ENCODE measurements at places on chromosomes 2 and 18.

GRCh38 chr18:24910221-24910620 is 441.7 kb downstream of the ZNF521 start:
- DNase-seq = no peak
- no peaks in the 10 kb centered on the region for H3K4me1 ChIP-seq
- no peaks in the 10 kb centered on the region for H3K36me3 ChIP-seq
- H3K27me3 ChIP-seq = no peaks in the 10 kb centered on the region
- no peak overlapping the region for H3K27ac ChIP-seq

DNA sequence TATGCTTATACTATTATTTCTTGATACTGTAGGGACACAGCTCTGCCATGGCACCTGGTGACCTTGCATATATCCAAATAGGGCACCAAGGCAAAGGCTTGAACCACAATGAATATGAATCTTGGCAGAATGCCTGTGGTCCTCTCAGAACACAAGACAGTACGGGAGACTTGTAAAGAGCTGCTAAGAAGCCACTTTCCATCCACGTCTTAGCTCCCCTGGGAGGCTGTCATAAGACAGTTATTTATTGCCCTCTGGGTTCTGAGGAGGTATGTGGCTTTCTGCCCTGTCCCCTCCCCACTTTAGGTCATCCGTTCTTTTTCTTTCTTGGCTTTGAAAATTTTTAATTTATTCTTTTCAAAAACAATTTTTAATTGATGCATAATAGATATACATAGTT is 29.8 kb upstream of the MRPL33 start:
- H3K36me3 ChIP-seq = no peaks in the 10 kb centered on the region
- no peak overlapping the region for H3K27ac ChIP-seq
- no peak overlapping the region for H3K4me3 ChIP-seq
- no peaks in the 10 kb centered on the region for H3K27me3 ChIP-seq
- no peak for DNase-seq
- H3K4me1 ChIP-seq = peaks cover 7% of the 10 kb centered on the region

GRCh38 chr2:38033646-38034045 is 42.3 kb downstream of the CYP1B1 start:
- peaks cover 7% of the 10 kb centered on the region for H3K4me1 ChIP-seq
- H3K4me3 ChIP-seq = no peak overlapping the region
- H3K27ac ChIP-seq = no peak overlapping the region
- H3K36me3 ChIP-seq = no peaks in the 10 kb centered on the region

DNA sequence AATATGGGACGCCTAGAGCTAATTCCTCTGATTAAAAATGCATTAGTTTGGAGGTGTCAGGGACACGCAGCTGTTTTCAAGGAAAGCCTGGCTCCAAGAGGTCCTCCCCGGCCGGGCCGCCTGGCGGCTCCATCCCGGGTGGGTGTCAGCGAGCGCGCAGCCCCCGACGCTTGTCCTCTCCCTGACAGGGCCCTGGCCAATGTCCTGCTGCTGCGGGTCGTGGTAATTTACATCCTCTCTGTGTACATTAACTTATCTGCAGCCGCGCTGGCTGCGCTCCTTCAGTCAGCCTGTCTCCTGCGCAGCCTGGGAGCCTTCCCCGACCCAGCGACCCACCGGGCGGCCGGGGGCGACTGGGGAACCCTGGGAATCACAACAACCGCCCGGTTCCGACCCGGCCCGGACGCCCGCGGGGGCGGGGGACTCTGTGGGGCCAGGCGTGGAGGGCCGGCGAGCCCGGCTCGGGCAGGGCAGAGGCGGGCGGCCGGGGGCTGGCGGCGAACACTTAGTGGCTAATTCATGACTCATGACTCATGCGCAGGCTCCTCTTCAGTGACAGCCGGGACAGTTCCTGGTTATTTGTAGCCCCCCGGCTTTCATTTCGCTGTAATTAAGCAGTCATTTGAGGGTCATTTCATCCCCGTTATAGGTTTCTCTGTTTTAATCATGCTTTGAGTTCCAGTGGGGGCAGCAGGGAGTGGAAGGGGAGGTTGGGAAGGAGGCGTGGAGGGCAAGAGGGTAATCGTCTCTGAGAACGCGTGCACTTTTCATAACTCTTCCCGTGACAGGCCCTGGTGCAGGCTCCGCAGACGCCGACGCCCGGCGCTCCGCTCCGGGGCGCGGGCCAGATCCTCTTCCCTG is 141.9 kb upstream of the CTAGE1 start:
- H3K27ac ChIP-seq = peak overlapping the region; percentile 94
- peaks cover 2% of the 10 kb centered on the region for H3K4me1 ChIP-seq
- peak overlapping the region; percentile 32 for H3K4me3 ChIP-seq
- no peaks in the 10 kb centered on the region for H3K36me3 ChIP-seq
- H3K27me3 ChIP-seq = no peaks in the 10 kb centered on the region

- peaks cover 33% of the 10 kb centered on the region for H3K36me3 ChIP-seq
- H3K27me3 ChIP-seq = no peaks in the 10 kb centered on the region
- no peak overlapping the region for H3K4me3 ChIP-seq
- DNase-seq = no peak
- no peaks in the 10 kb centered on the region for H3K4me1 ChIP-seq
- H3K27ac ChIP-seq = no peak overlapping the region
Observed at GRCh38 chr18:41965634-41966255, 10.7 kb downstream of the PIK3C3 start.

DNA sequence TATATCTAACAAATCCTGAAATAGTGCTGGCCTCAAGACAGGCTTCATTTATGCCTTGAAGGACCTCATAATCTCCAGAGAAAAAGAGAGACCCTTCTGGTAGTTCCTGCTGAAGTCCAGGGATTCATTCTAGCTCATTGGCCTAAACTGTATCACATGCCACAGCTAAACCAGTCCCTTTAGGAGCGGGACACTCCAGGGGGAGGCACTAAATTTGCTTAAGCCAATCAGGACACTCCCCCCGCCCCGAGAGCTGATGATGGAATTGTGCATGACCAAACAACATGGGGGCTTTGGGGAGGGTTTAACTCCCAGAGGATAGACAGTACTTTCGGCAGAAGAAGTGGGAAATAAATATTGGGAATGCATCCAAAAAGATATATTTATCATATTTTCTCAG is 36.4 kb upstream of the CXCR4 start:
- no peak overlapping the region for H3K4me3 ChIP-seq
- DNase-seq = no peak
- H3K4me1 ChIP-seq = no peaks in the 10 kb centered on the region
- H3K36me3 ChIP-seq = no peaks in the 10 kb centered on the region
- no peak overlapping the region for H3K27ac ChIP-seq
- H3K27me3 ChIP-seq = no peaks in the 10 kb centered on the region

DNA sequence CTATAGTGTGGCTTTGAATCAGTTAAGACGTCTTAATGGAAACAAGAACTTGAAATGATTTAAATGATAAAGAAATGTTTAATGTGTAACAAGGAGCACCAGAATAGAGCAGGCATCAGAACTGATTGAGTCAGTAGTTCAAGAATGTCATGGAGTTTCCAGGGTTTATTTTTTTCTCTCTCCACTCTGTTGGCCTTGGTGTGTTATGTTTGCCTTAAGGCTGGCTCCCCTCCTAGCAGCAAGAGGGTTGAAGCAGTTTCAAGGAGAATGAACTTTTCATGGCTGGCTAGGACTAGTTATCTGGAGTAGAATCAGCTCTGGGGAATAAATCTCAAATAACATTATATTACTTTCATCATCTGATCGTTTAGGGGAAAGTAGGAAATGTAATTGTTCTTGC is 13.4 kb upstream of the GLS start:
- H3K4me3 ChIP-seq = no peak overlapping the region
- no peaks in the 10 kb centered on the region for H3K4me1 ChIP-seq
- H3K36me3 ChIP-seq = no peaks in the 10 kb centered on the region
- H3K27ac ChIP-seq = no peak overlapping the region
- H3K27me3 ChIP-seq = no peaks in the 10 kb centered on the region
- DNase-seq = no peak

DNA sequence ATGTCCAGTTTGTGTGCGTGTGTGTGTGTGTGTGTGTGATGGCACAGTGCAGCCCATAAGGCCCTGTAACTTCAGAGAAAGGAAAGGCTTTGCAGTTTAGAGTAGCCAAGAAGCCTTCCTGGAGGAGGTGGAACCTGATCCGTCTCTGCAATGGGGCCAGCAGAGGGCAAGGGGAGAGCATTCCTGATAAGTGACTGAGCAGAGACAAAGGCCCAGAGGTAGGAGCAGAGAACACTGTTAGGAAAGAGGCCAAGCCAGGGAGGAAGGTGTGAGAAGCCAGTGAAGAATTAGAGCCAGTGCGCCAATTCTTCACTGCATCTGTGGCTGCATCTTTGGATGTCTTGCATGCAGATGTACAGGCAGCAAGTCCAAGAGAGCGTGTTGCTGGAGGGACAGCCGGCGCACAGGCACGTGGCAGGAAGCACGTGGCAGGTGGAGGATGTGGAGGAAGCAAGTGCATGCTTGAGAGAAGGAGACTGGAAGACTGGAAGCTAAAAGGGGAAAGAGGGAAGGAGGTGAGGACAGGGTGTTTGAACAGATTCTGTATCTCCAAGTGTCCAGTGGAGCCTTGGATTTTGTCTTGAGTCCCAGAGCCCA is 196.3 kb downstream of the CTIF start:
- no peak overlapping the region for H3K27ac ChIP-seq
- peaks cover 18% of the 10 kb centered on the region for H3K4me1 ChIP-seq
- DNase-seq = no peak
- H3K4me3 ChIP-seq = no peak overlapping the region
- no peaks in the 10 kb centered on the region for H3K27me3 ChIP-seq

DNA sequence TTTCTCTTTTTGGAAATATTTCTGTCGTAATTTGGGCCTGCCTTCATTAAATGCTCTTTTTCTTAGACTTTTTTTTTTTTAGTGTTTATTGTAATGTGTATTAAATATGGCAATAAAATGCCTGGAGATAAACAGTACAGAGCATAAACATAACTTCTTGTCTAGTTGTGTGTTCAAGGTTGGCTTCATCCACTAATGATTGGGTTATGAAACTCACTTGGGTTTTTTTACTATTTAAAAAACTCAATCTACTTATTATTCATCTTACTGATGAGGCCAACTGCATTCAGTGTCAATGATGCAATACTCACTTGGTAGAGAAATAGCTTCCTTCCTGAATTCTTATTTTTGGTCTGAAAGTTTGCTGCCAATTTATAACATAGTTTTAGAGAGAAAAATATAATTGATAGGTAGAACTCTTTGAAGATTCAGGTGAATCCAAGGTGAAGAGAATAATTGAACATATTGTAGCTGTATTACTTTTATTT is 144.2 kb upstream of the NABP1 start:
- DNase-seq = no peak
- H3K4me3 ChIP-seq = no peak overlapping the region
- H3K27ac ChIP-seq = no peak overlapping the region
- H3K4me1 ChIP-seq = no peaks in the 10 kb centered on the region
- no peaks in the 10 kb centered on the region for H3K36me3 ChIP-seq

- no peak overlapping the region for H3K27ac ChIP-seq
- no peak for DNase-seq
- peaks cover 2% of the 10 kb centered on the region for H3K4me1 ChIP-seq
- H3K27me3 ChIP-seq = no peaks in the 10 kb centered on the region
- H3K4me3 ChIP-seq = no peak overlapping the region
Observed at GRCh38 chr2:178250429-178250828, 56.1 kb downstream of the OSBPL6 start.
